ENCODE measurements at places on chromosomes 2 and 18.

DNA sequence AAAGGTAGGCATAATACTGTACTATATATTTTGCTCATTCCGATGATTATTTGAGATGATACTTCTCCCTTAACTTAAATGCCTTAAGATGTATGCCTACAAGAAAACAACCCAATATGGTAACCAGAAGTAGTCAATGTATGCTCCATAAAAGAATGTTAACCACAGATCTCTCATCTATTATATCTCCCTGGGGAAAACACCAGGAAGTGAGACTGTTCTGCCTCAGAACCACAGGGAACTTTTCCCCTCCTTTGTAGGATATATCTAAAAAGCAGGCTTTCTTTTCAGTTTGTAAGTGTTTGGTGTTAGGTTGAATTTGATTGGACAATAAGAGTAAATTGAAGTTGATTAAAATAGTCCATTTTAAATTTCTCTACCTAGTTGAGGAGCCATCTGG, 1160.5 kb upstream of the NXPH2 start:
- DNase-seq: no peak

- DNase-seq: no peak
These were observed 17.5 kb upstream of the ILKAP start for GRCh38 chr2:238220892-238221521.

- DNase-seq: no peak
These were observed 16.5 kb upstream of the CYTIP start for GRCh38 chr2:157460384-157460837.

DNA sequence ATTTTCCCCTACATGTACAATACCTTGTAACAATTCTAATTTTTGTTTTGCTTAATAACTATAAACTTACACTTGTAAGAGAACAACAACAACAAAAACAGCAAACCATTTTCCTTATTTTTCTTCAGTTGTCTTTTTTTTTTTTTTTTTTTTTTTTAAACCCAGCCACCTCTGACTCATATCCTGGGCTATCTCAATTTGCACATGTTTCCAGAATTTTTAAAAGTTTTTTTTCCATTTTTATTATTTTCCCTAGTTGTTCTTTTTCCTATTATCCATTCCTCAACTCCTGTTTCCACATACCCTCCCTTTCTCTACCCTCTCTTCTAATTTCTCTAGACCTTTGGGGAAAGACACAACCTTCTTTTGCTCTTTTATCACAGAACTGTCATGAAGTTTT, 112.5 kb downstream of the EFEMP1 start:
- DNase-seq: no peak

DNA sequence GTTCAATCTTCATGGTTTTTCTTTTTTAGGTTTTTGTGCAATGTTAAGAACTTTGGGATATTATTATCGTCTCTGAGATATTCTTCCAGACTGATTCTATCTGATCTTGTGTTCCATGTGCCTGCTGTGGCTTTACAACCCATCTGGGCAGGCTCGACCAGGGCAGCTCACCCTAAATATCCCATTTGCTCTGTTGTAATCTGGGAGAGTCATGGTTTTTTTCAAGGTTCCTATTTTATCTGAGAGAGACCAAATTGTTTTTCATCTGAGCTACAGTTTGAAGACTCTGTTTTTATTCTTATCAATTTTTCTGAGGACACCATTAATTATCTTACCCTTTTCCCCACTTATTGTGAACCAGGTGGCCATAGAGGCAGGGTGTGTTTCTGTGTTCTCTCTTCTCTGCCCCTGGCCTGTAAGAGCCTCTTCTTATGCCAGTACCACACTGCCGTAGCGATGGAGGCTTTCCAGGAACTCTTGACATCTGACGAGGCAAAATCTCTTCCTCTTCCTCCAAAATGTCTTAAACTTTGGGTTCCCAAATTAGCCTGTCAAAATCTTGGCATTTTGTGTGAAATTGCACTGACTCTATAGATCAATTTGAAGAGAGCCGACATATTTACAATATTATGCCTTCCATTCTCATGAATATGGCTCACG, 3.1 kb downstream of the SP140L start:
- no peak for DNase-seq

- DNase-seq: no peak
These were observed 61.5 kb downstream of the INPP4A start for GRCh38 chr2:98505971-98506664.

DNA sequence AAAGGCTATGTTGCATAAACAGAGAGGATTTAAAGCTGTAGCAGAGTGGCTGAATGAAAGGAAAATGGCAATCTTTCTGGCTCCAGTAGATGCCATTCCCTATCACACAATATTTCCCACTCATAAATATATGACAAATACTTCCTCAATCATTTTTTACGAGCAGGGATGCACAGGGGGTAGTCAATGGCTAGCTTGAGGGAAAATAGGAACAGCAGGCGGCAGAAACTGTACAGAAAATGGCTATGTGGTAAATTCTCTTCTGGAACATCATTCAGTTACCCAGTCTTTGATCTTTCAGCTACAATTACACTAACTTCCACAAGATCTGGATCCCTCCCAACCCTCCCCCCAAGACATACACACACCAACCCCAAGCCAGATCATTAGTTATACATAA, 127.2 kb downstream of the OLA1 start:
- DNase-seq: no peak

DNA sequence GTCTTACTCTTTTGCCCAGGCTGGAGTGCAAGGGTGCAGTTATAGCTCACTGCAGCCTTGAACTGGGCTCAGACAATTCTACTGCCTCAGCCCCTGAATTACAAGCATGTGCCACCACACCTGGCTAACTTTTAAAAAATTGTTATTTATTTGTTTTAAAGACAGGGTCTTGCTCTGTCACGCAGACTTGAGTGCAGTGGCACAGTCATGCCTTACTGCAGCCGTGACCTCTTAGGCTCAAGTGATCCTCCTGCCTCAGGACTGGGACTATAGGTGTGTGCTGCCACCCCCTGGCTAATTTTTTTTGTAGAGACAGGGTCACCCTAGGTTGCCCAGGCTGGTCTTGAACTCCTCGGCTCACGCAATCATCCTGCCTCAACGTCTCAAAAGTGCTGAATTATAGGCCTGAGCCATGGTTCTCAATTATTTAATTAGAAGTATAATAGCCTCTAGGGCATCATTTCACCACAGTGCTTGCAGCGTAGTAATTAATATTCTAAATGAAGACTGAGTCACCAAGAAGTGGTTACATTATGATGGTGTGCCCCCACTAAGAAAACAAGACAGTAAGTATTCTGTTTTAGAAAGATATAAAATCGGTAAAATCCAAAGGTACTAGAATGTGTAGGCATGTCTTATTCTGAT, 69.6 kb downstream of the EML4 start:
- peak; percentile 64 for DNase-seq

DNA sequence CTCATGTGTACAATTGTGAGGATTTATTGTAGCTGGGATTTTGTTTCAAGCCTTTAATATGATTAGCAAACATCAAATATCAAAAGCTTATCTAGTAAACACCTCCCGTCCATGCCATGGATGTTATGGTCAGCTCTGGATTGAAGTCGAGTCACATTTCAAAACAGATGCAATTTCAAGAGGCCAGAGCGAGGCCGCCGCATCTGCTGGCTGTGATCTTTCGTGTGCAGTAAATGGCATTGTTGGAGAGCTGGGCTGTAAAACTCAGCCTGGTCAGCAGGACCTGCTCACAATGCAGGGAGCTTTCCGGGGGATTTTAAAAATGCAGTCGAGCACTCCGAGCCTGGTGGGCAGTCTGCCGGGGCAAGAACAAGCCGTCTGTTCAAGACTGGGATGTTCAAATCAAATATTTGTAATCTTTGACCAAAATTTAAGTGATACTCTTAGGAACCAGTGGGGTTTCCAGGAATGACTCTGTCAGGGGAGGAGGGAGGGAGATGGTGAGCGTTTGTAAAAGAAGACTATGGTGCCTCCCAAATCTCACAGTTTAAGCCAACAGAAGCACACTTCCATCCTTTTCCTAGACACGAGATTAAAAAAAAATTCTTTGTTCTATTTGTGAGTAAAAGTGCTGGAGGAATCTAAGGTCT, 97.6 kb downstream of the MYCN start:
- DNase-seq: no peak

DNA sequence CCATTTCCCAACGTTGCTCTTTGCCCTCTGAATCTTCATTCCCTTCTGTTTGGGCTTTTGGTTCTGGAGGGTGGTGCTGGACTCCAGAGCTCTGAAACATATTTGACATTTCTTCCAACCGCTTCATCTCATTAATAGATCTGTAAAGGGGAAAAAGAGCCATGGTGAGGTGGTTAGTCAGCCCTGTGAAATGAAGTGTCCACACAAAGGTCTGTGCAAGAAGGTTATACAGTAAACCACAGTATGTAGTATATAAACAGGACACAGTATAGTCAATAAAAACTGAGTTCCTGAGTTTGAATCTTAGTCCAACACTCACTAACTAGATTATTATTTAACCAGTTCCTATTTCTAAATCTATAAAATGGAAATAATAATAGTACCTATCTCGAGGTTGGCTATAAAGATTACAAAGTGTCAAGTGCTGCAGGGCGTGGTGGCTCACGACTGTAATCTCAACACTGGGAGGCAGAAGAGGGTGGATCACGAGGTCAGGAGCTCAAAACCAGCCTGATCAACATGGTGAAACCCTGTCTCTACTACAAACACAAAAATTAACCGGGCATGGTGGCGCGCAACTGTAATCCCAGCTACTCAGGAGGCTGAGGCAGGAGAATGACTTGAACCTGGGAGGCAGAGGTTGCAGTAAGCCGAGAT, 13.1 kb downstream of the STARD7 start:
- no peak for DNase-seq

DNA sequence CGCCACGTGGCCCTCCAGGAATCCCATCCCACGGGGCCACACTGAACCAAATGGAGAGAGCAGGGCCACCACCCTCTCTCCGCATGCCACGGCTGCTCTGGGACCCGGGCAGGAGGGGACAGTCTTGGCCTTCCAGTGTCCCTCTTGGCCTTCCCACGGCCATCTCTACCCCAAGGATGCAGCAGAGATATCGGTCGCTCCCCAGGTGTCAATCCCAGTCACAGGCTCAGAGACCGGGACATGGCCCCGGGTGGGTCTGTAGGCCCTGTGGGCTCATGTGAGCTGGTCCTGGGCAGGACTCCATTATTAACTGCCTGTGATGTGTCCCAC, 15.3 kb downstream of the CAPN10 start:
- DNase-seq: no peak

GRCh38 chr2:136052369-136053362, 65.3 kb downstream of the CXCR4 start:
- DNase-seq: peak; percentile 53

DNA sequence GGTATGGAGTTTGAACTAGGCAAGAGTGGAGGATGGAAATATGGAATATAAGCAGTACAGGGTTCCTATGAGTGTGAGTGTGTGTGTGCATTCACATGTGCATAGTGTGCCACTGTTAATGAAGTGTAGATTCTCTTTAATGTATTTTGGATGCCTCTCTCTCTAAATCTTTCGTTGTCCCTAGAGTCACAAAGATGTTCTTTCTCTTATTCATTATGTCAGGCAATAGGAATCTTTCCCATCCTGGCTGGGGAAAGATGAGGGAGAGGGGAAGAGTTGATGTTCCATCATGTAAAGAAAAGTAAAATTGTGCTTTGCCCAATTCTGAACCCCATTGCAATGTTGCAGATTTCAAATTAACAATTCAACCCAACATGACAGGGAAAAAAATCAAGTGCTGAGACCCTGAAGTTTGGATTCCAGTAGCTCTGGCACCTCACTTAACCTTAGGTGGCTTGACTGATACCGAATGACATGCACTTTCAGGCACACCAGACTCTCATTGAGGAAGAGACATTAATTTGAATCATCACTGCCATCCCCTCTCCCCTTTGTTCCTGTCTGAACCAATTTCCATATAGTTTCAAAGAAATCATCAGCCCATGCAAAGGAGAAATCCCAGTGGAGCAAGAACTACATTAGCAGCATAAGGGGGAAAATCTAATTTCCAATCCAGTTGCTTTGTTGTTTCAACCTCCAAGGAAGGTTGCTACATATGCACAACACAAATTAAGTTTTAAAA, 28.0 kb downstream of the KLF7 start:
- DNase-seq: no peak

GRCh38 chr2:123870881-123871276, 154.2 kb upstream of the CNTNAP5 start:
- DNase-seq: no peak

DNA sequence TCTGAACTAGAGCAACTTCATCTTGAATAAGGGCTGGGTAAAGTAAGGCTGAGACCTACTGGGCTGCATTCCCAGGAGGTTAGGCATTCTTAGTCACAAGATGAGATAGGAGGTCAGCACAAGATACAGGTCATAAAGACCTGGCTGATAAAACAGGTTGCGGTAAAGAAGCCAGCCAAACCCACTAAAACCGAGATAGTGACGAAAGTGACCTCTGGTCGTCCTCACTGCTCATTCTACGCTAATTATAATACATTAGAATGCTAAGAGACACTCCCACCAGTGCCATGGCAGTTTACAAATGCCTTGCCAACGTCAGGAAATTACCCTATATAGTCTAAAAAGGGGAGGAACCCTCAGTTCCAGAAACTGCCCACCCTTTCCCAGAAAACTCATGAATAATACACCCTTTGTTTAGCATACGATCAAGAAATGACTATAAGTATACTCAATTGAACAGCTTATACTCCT, 109.1 kb downstream of the FIGN start:
- no peak for DNase-seq

- DNase-seq: no peak
These were observed 20.9 kb downstream of the STRADB start for GRCh38 chr2:201472411-201472810.

- no peak for DNase-seq
These were observed 191.0 kb downstream of the GLI2 start for GRCh38 chr2:120926463-120927264.

DNA sequence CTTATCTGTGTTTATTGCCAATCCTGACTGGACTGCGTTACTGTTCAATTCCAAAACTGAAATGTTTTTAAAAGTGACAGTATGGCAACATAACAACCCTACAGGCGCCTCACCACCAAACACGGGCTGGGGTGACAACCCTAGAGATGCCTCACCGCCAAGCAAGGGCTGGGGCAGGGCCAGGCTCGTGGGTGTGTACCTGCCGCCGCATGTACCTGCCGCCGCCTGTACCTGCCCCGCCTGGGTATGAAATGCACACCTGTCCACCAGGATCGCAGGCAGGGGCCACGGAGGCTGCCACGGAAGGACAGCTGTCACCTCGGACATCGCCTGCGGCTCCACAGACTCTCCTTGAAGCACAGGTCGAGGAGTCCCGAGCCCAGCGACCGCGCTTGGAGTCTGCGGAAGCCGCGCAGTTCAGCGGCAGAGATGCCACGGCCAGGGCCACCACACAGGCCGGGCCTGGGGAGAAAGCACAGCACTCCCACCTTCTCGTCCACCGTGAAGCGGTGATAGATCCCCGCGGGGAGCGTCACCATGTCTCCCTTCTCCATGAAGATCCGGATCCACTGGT, 18.9 kb downstream of the ADI1 start:
- no peak for DNase-seq

- no peak for DNase-seq
These were observed 40.6 kb upstream of the TMEM247 start for GRCh38 chr2:46438794-46439193.

Data from activated naive CD4-positive, alpha-beta T cell treated with anti-CD3 and anti-CD28 coated beads for 36 hours (primary cell).